ENCODE measurements at places on chromosomes 3 and 15.

- DNase-seq = no peak
Measured at GRCh38 chr3:61108247-61109019, 142.8 kb downstream of the FHIT start.

DNA sequence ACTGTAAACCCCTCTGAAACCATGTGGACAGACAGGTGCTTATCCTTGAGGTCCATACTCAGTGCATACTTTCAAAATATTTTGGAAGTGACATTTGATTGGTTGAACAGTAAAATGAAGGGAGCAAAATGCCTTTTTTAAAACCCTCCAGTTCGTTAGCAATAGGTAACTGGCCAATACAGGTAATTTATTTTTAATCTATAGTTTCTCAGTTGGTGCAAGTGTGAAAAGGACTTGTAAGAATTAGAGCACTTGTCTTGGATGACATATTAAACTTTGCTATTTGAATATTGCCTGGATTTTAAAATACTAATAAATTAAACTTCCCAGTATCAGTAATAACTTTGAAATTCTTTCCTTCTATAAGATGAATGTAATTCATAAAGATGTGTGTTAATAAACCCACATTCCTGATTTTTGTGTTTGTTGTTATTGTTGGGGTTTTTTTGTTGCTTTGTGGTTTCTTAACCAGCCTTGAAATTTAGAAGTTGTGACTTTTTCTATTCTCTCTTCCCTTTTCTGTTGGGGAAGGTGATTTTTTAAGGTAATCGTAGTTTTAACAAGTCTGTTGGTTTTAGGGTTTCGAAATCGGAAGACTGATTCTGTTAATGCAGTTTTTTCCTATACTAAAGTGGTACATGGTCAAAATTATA, 90.0 kb downstream of the STT3B start:
- no peak for DNase-seq

- DNase-seq = no peak
Measured at GRCh38 chr3:138646513-138646912, 37.9 kb downstream of the FAIM start.

DNA sequence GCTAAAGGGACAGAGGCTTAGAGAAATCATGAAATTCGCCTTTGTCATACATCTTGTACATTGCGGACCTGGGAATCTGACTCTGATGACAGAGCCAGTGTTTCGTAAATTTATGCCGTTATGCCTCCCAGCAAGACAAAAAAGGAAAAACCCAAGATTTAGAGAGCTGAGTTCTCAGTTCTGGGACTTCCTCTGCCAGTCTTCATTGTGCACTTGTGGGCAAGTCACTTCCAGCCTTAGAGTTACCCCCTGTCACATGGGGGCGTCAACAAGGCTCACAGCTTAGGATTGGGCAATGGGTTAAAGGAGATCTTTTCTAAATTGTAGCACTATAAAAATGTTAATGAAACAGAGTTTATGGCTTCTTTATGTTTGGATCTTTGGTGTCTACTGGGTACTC, 41.9 kb upstream of the MITF start:
- DNase-seq = no peak

GRCh38 chr3:157746391-157746790, 243.2 kb upstream of the VEPH1 start:
- peak; percentile 4 for DNase-seq

DNA sequence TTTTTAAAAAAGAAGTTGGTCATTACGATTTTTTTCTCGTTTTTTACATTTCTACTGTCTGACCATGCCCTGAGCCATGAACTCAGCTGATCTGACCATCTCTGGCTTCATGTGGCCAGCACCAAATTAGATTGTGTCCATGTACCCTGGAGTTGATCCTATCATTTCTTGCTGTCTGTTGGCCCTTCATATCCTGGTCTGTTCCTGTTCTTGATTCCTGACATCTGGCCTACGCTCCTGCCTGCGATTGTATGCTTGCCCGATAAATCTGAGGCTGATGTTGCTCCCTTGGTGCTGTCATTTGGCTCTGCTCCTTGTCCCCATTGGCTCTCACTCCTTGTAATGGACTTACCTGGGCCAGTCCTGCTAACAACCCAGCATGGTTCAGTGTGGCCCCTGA, 89.8 kb upstream of the IGSF10 start:
- no peak for DNase-seq

DNA sequence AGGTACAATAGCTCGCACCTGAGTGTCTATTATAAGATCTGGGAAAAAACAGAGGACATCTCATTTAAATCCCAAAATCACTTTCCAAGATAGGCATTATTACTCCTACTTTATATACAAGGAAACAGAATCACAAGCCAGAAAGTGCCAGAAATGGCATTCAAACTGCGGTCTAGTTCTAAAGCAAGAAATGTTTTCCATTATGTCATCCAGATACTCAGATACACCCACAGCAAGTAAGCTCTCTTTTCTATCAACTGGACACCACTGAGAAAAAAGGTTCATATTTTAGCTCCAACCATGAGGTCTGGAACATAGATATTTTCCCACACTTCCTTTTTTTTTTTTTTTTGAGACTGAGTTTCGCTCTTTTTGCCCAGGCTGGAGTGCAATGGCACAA, 8.1 kb downstream of the SLC33A1 start:
- DNase-seq = no peak

GRCh38 chr15:84985158-84985557, 3.5 kb downstream of the PDE8A start:
- DNase-seq = no peak

DNA sequence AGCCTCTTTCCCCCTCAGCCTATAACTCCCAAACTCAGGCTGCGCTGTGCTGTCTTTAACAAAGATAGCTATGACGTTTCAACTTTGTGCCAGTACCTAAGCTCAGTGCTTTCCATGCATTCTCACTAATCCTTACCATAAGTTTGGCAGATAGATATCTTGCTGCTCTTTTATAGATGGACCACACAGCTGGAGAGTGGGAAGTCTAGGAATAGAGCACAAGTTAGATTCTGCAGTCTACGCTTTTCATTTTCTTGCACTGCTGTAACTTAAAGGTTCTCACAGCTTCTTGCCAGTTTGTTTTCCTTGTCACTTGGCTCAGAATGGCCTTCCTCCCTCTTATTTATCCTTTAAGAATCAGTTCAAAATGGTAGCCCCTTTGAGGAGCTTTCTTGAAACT, 468.8 kb downstream of the CNTN4 start:
- DNase-seq = no peak

Measured in bronchial epithelial cell (primary cell).